EH (cell line): ENCODE measurements at places on chromosomes 6 and 20.

DNA sequence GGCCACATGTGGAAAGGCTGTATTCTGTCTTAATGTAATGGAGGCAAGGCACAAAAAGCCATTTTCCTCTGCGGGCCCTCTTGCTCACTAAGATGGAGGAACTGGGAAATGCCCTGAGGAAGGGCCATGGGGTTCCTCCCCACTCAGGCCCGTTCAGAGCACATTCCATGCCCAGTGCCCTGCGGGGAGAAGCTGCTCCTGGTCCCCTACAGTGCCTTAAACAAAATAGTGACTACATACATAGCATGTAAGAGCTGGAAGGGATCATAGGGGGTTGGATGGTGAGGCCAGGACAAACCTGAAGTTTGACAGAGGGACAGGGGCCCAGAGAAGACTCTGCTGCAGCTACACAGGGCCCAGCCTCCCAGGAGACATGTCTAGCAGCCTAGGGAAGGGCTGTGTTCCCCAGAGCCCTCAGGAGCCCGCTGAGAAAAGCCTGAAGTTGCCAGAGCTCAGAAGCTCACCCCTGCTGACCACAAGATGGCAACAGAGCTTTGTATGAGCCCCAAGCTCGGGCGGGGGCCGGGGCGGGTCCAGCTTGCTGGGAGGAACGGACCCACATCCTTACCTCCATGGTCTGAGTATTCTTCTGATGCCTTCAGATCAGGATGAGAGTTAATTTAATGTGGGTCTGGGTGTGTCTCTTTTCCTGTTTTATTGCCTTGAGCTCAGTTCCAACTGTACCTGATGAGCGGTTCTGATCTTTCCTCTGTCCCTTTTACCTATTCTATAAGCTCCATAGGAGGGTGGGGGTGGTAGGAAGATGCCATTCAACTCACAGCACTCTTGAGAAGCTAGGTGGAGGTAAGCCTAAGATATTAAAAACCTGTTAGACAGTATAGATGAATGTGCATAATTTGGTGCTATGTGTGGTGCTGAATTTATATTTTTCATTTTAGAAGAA is 242.9 kb downstream of the CDC5L start:
- DNase-seq = peak; percentile 74

DNA sequence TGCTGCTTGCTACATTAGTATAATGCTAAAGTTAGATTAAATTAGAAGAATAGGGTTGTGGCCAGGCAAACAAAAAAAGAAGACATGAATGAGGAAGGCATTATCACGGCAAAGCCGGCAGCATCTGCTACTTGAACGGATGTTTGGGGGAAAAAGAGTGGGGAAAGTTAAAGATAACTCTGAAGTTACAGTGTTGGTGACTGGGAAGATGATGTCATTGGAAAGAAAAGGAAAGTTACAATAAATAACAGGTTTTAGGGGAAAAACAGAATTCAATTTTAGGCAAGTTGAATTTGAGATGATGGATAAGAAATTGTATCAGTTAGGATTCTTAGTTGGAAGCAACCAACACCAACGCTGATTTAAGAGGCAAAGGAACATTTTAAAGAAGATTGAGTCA is 74.2 kb upstream of the NRN1 start:
- no peak for DNase-seq

DNA sequence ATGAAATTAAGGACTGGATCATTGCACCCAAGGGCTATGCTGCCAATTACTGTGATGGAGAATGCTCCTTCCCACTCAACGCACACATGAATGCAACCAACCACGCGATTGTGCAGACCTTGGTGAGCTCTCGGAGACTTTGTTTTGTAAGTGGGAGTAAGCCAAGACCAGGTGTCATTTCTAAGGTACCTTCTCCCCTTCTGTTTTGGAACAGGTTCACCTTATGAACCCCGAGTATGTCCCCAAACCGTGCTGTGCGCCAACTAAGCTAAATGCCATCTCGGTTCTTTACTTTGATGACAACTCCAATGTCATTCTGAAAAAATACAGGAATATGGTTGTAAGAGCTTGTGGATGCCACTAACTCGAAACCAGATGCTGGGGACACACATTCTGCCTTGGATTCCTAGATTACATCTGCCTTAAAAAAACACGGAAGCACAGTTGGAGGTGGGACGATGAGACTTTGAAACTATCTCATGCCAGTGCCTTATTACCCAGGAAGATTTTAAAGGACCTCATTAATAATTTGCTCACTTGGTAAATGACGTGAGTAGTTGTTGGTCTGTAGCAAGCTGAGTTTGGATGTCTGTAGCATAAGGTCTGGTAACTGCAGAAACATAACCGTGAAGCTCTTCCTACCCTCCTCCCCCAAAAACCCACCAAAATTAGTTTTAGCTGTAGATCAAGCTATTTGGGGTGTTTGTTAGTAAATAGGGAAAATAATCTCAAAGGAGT is 30.4 kb downstream of the TXNDC5 start:
- no peak for DNase-seq

DNA sequence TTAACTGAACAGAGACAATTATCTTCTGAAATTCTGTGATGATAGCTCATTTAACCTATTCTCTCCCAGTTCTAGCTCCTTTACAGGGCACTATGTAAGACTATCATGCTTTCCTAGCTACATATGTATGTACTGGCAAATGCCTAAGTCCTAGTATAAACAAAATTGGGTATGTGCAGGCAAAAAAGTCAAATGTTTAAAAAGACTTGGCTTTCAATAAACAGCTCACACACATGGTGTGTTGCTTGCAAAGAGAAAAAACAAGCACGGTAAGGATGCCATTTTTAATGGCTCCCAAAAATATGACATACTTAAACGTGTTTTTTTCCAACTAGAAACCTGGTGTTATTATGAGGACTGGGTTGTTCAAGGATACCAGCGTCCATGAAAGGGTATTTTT is 44.8 kb downstream of the TOMM6 start:
- no peak for DNase-seq

GRCh38 chr6:150766201-150766997 is 99.1 kb upstream of the MTHFD1L start:
- no peak for DNase-seq

- DNase-seq = peak; percentile 50
Measured at GRCh38 chr6:43495409-43495941, 14.7 kb downstream of the LRRC73 start.

DNA sequence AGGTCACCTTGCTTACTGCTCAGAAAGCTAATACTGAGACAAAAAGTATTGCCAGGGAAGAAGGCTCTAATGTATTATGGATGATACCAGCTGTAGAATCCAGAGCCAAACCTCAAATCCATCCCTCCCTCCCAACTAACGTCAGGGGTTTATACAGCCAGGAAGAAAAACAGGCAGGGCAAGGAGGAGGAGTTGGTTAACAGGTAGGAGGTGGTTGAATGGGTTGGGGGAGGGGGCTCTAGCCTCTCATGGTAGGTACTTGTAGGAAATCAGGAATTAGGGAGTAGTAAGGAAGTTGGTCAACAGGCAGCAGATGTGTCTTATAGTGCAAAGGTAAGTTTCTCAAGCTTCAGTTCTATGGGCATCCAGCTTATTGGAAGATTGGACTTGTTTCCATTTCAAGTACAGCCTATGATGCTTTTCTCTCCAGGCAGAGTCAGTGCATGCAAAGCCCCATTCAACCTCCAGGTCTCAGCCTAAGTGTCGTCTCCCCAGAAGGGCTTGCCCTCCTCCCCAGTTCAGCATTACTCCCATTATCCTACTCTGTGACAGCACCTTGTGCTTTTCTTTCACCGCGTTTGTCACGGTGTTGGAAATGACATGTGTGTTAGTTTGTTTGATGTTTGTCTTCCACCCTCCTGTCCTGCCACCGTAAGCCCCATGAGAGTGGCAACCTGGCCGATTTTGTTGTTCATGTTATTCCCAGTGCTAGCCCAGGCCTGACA is 38.1 kb downstream of the PNLDC1 start:
- no peak for DNase-seq

DNA sequence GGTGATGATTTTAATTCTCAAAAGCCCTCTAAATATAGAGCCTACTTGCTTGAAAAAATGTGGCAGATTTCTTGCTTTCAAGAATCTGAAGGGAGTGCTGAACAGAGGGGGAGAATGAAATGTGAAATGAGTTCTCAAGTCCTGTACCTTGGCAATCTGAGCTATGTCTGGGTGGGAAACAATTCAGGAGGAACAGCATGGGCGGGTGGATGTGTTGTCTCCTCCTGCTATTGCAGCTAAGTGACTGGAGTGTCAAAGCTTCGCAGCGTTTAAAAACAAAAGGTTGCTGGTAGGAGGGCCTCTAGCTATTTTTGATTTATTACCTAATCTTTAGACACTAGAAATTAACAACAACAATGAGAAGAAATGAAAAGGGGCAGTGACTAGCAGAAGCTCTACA is 102.5 kb upstream of the ARG1 start:
- no peak for DNase-seq

DNA sequence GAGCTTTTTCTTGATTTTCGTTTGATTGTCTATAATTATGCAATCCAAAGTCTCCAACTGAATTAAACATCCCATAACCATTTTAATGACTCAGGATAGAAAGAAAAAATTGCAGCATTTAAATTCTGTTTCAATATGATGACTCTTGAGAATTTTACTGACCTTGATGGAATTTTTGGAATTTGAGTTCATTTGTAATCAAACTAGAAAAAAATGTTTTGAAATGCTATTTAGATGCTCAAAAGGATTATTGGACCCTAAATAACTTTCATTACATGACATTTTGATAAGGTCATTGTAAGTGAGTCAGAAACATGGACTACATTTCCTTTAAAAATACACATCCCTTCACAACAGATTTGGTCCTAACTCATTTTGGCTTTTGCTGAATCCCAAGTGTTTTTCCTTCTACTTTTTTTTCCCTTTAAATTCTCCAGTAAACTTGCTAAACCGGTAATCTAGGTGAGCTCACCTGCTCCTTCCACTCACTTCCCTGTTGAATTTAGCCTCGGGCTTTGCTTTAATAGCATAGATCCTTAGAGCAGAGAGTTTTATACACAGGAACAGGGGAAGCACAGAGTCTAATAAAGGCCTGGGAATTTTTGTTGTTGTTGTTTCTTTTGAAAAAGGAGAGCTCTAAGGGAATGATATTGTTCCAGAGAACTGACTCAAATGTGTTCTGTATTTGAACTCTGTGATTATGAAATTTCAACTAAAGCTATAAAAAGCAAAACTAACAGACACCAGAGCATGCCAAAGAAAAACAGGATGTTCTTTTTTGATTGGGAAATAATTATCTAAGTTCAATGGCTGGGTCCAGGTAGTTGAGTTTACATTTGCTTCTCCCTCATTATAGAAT is 1088.2 kb upstream of the CITED2 start:
- peak; percentile 90 for DNase-seq

DNA sequence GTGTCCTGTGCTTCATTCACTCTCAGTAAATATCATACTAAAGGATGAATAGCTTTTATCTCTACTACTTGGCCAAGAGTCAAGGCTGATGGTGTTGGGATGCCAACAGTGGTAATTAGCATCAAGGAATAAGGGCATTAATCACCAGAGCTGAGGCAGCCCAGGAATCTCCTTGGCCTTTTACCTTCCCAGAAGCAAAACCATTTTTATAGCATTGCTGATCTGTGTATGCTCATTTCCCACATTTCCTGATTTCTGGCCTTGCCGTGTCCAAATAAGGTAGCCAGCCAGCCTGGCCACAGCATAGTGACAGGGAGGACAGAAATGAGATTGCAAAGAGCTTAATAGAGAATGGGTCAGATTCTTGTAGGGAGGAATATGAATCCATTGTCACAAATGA is 76.7 kb upstream of the FOXO3 start:
- DNase-seq = peak; percentile 57

DNA sequence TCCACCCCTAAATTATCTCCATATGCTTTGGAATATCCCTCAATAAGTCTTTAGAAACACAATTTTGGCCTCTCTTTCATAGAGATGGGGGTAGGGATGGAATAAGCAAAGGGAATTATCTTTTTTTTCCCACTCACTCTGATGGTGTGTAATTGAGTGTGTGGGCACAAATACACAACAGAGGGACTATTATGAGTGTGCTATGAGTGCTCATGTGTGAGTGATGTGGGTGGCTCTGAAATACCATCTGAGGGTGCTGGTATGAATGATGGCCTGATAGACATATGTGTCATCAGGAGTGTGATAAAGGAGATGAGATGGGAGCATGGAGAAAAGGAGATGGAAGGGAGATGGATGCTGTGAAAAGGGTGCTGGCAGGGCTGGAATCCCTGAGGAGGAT is 35.6 kb downstream of the GSS start:
- no peak for DNase-seq

DNA sequence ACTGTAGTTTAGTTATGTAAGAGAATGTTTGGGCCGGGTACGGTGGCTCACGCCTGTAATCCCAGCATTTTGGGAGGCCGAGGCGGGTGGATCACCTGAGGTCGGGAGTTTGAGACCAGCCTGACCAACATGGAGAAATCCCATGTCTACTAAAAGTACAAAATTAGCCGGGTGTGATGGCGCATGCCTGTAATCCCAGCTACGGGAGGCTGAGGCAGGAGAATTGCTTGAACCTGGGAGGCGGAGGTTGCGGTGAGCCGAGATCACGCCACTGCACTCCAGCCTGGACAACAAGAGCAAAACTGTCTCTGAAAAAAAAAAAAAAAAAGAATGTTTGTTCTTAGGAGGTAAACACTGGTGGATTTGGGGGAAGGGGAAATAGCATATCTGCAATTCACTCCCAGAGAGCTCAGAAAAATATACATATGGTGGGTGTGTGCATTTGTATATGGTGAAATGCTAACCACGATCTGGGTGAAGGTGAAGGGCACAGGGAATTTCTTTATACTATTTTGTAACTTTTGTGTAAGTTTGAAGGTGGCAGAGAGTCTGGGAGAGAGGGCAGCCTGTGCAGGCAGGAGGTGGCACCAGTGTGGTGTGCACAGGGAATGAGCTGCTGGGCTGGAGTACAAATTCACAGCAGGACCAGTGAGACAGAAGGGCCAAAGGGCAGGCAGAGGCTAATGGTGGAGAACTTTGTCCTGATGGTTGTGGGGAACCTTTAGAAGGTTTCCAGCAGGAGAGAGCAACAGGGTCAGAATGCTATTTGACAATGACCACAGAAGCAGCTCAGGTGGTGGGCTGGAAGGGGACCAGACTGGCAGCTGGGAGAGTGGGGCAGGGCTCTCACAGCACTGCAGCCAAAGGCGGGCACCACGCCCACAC is 42.4 kb downstream of the SSR1 start:
- no peak for DNase-seq

GRCh38 chr20:57514273-57514751 is 10.6 kb downstream of the CTCFL start:
- DNase-seq = peak; percentile 65

GRCh38 chr6:124812067-124812466 is 150.2 kb upstream of the RNF217 start:
- DNase-seq = no peak

- DNase-seq = no peak
Measured at GRCh38 chr6:72519871-72520270, 102.0 kb upstream of the KCNQ5 start.

GRCh38 chr6:3108746-3109414 is 9.6 kb upstream of the BPHL start:
- no peak for DNase-seq
